Stimulated activated CD8-positive, alpha-beta memory T cell treated with anti-CD3 and anti-CD28 coated beads, Interleukin-2, amount 100 ng/mL, for 1 hour (primary cell): ENCODE measurements at places on chromosomes 6 and 20.

DNA sequence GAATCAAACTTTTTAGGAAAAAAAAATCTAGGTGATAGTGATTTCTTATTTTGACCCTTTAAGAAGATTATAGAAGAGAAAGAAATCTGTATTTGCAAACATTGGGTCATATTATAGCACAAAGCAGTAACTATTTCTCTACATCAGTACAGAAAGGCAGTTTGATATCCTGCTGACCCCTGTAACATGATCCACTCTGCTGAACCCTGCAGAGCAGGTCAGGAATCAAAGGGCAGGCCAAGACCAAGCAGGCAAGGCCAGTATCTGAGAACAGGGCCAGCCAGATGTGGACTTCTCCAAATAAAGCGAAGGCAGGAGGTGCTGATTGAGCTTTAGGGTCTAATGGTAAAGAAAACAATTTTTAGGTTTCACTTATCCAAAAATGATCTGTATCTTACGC lies 239.4 kb downstream of the PTPRK start:
- DNase-seq = no peak

GRCh38 chr6:142833054-142833453 lies 111.9 kb downstream of the HIVEP2 start:
- no peak for DNase-seq

- DNase-seq = no peak
Measured at GRCh38 chr6:8904754-8905153, 469.4 kb upstream of the SLC35B3 start.

DNA sequence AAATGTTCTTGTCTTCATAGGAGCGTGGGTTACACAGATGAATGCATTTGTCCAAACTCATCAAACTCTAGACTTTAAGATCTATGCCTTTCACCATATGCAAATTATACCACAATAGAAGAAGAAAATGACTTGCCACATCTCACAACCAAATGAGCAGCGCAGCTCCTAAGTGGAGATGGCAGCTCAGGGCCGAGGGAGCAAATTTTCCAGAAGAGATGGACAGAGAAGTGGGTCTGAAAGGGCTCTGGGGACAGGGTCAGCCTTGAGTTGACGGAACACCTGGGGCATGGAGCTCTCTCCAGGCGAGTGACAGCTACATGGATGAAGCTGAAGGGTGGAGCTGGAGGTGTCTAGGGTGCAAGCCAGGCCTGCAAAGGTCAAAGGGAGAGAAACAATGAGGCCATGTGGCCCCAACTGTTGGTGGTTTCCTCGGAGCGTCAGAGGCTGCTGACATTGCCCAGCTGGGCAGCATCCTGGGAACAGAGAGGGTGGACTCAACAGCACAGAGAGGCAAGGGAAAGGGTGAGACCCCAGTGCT lies 228.3 kb downstream of the NRN1 start:
- DNase-seq = no peak

DNA sequence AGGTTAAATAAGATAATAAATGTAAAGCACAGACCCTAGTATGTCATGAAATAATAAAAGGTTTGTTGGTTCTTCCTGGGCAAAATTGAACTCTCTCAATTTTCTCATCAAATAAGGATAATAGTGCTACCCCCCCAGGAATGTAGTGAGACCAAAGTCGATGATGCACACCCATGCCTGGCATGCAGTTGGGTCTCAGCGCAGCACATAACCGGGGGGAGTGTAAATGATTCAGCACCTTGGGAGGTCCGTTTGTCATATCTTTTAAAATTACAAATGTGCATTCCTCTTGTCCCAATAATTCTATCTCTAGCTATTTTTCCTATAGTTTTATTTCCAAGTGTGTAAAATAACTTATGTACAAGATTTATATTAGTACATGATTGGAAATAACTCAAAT lies 31.3 kb upstream of the CCDC167 start:
- DNase-seq = no peak

DNA sequence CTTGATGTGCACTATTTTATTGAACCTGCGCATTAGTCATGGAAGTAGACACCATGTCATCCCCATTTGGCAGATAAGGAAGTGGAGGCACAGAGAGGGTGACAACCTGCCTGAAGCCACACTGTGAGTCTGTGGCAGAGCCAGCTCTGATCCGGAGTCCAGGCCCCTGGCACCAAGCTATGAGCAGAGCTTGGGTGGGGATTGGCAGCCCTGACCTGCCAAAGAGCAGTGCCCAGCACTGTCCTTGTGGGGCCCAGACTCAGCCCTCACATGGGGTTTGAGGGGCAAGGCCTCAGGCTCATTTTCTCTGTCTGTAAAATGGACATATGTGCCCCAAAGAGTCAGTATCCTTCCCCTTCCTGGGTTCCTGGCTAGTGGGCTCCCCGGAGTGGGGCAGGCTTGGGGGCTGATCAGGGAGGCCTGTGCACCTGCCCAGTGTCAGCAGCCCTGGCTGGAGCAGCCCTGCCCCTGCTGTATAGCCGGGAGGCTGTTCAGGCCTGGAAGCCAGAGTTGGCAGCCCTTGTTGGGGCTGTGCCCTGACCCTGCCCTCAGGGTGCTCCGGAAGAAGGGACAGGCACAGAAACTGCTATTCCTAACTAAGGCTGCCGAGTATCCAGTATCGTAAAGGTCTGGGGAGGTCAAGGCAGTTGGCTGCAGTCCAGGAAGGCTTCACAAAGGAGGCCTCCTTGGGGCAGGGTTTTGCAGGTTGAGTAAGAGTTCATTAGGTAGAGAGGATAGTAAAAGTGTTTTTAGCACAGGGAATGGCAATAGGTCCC lies 38.7 kb downstream of the TGM2 start:
- no peak for DNase-seq

GRCh38 chr6:1029141-1029540 lies 282.8 kb upstream of the FOXQ1 start:
- DNase-seq = no peak
